ENCODE measurements at places on chromosomes 13 and 19.

DNA sequence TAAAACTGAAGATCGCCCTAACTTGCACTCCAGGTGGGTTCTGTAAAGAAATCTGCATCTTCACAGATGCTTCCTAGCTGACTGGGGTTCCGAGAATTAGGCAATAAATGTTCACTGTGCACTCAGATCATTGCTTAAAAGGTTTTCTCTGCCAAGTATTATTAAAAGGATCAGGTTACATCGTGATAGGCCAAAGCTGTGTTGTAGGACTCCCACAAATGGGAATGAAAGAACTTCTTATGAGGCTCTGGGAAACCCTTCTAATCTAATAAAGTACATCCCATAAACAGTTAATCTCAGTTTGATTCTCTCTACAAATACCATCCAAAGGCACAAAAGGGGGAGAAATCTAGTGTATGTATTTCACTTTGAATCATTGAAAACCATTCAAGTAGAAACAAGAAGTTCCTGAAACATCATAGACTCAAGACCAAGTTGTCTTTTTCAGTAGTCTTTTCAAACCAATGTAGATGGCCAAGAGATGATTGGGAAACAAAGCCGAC is 7.1 kb upstream of the POU4F1 start:
- no peak for DNase-seq

- DNase-seq = no peak
Observed at GRCh38 chr13:79056706-79057105, 349.3 kb downstream of the RBM26 start.

GRCh38 chr19:55809381-55810058 is 22.3 kb downstream of the NLRP11 start:
- DNase-seq = peak; percentile 38

DNA sequence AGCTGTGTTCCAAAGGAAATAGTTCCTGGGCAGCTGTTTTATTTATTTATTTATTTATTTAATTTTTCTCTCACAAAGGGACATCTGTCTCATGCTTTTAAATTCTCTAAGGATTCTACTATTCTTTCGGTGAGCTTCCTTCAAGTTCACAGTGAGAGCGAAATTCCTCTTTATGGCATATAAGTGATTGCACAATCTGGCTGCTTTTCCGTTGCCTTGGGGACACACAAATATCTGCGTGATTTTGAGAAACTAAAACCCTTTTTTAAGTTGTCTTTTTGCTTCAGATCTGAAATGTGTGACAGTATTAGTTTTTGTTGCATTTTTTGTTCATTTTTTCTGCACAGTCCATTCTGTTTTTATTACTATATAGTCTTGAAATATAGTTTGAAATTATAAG is 19.2 kb downstream of the ZNF486 start:
- no peak for DNase-seq

DNA sequence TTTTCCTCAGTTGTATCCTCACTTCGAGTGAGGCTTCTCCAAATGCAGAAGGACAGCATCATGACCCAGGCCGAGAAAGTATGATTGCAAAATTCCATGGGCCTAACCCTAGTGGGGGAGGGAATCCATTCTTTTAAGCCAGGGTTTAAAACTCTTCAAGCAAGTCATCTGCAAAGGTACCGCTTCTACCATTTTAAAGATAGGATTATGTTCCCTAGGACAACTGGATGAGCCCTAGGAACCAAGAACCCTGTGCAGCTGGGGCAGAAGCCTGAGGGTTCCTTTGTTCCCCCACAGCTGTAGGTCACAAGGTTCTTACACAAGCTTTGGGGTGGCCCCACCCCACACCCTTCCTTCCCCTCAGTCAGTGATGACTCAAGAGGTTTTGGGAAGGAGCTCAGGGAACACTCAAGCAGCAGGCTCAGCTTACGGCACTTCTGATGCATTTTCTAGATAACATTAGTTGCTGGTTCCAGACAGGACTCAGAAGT is 13.5 kb downstream of the ARL11 start:
- DNase-seq = peak; percentile 94

GRCh38 chr19:16531380-16531669 is 10.9 kb downstream of the CHERP start:
- no peak for DNase-seq

DNA sequence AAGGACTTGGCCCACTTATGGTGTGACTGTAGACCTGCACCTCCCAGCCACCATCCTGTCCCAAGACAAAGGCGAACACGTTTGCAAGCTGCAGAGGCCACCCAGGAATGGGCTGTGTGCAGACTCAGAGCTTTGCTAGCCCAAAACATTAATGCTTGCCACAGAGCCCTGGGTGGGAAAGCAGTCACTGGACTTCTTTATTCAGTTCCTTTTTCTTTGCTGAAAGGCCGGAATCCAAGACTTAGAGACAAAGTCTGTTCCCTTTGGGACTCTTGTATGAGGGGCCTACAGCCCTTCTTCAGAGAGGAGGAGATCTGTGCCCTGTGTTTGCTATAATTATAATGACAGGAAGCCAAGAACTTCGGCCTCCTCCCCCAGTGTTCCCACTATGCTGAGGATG is 167.8 kb downstream of the DLEU7 start:
- DNase-seq = no peak

DNA sequence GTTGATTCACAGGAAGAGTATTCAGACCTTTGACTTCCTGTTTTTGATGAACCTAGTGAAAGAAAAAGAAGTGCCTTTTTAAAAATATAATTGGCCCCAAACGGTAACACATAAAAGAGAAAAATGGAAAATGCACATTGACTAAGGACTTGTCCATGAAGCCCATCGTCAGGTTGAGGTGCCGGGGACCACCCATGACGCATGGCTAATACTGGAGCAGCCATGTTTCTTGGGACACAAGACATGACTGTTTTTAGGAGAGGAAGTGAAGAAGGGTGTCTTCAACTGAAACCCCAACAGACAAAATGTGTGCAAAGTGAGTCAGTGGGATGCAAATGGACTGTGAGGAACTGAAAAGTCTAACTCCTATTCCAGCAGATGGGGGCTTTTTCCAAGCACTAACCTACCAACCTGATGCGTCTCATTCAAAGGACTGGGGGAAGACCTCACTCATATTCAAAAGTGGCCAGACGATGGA is 459.4 kb downstream of the FOXO1 start:
- peak; percentile 14 for DNase-seq

GRCh38 chr13:112759053-112759452 is 69.2 kb downstream of the ATP11A start:
- DNase-seq = no peak

DNA sequence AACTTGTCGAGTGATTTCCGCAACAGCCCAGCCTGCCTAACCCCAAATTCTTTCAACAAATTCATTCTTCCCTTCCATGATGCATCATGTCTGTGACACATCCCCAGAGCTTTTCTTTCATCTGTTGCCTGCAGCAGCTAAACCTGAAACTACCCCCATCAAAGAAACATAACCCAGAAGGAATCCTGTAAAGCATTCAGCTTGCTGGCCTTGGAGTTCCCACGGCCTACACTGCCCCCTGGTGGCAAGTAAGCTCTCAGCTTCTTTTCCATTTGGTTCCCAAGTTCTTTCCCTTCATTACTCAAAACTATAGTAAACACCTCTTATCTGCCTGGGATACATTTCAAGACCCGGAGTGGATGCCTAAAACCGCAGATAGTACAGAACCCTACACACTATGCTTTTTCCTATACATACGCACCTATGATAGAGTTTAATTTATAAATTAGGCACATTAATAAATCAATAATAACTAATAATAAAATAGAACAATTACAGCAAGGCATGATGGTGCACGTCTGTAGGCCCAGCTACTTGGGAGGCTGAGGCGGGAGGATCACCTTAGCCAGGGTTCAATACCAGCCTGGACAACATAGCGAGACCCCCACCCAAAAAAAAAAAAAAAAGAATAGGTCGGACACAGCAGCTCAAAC is 7.4 kb downstream of the ETHE1 start:
- peak; percentile 76 for DNase-seq

DNA sequence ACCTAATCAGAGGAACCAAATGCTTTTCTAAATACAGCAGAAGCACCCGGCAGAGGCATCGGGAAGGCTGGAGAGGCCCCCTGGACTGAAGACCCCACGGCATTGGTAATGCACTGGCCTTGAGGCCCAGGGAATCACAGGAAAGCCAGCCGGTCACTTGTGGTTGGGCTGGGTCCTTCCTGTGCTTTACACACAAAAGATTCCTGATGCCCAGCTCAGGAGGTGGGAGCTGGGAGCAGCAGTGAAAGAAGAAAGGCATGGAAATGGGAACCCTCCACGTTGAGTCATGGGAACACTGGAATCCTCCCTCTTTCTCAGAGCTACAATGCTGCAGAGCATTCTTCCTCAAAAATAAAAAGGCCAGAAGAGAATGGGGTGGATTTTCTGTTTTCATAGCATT is 126.4 kb downstream of the TNFRSF19 start:
- DNase-seq = no peak

GRCh38 chr19:39679056-39679790 is 23.5 kb downstream of the LGALS16 start:
- DNase-seq = no peak

DNA sequence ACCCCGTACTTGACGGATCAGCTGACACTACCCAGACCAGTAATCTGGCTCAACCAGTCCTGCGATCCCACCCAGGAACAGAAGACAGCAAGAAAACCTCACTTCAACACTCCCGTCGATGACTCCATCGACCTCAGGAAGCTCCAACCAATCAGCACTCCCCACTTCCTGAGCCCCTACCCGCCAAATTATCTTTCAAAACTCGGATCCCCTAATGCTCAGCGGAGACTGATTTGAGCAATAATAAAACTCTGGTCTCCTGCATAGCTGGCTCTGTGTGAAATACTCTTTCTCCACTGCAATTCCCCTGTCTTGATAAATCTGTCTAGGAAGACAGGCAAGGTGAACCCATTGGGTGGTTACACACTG is 1.2 kb downstream of the LSM4 start:
- DNase-seq = peak; percentile 47

- no peak for DNase-seq
Observed at GRCh38 chr19:31578326-31578725, 229.1 kb upstream of the TSHZ3 start.

DNA sequence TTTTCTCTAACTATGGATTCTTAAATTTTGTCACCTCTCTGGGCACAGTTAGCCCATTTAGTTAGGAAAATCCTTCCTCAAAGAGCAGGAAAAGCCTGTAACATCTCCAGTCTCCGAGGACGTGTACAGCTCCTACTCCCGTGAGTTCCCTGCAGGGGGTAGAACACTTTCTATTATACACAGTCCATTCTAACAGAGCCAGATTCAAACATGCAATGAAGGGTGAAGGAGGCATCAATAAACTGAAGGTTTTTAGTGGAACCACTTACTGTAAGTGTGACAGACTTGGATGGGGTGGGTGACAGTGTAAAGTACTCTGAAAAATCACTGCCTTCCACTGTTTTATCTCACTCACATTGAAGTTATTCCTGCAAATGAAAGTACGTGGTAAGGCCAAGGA is 204.7 kb upstream of the DACH1 start:
- no peak for DNase-seq

DNA sequence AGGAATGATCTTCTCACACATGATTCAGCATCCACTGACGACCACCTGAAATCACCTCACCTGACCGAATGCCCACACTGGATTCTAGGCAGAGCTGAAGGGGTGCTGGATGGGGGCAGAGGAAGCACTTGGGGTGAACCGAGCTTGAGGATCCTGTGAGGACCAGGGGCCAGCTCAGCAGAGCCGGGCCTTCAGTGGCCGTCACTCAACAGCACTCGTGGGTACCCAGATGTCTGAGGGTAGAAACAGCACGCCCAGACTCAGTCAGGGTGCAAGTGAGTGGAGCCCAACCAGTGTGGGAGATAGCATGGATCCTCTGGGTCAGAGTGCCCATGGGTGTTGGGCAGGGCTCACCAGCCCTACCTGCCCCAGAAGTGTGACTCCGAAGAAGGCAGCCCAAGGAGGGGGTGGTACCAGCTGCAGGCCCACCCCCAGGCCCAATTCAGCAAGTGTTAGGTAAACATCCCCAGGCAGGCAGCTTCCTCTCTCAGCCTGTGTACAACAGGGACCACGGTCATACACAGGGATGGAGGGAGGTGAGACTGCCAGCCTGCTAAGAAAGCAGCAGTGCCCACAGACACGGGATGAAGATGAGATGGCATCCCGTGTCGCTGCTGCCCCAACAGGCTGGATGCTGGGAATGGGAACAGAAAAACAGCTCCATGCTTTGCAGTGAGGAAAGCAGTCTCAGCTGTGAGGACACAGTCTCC is 16.6 kb downstream of the GJA3 start:
- DNase-seq = no peak

DNA sequence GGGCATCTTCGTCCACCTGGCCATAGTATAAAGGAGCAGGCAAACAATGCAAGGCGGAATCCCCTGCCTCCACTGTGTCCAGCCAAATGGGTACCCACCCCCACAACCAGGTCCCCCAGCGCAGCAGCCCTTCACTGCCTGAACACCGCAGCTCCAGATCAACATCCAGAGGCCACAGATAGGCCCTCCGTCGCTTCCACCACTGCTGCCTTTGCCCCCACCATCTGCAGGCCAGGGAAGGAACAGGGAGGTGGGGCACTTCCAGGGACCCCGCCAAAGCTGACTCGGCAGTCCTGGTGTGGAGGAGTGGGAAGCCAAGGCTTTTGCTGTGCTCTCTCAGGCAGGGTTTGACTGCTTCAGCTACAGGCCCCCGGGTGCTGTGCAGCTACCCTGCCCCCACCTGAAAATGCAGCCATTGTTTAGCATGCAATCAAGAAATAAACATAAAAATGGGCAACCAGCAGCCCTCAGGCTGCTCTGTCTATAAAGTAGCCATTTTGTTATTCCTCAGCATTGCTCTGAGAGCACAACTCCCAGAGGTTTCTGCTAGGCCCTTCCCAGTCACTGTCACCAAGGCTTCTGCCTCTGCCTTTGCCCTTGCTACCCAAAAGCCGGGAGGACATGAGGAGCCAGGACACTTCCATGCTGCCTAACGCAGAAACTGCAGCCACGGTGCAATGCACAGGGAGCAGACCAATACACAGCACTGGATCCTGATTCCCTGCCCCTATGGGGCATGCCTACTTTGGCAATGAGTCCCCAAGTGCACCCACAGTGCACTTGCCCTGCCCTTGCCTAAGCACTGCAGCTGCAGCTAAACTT is 733.2 kb upstream of the KLHL1 start:
- no peak for DNase-seq

DNA sequence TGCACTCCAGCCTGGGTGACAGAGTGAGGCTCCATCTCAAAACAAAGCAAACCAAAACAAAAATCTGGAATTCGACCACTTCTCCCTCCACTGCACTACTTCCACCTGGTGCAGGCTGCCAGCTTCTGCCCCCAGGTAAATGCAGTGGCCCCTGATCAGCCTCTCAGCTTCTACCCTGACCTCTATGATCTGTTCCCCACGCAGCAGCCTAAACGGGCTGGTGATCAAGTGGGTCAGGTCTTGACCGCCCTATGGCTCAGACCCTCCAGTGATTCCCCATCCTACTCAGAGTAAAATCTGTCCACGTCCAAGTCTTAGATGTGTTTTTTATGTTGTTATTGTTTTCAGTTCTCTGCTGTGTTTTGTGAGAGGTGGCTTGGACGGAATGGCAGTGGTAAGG is 163.9 kb downstream of the KCTD15 start:
- DNase-seq = no peak

DNA sequence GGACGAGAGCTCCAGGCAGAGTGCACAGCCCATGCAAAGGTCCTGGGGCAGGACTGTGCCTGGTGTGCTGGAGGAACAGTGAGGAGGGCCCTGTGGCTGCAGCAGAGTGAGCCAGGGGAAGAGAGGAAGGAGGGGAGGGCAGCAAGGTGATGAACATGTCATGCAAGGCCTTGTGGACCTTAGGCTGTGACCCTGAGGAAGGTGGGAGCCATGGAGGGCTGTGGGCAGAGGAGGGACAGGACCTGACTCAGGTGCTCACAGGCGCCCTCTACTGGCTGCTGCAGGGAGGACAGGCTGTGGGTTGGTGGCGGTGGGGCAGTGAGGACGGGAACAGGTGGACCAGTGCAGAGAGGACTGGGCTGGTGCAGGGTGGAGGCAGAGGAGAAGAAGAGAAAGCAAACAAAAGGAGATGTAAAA is 170.3 kb downstream of the PTPRS start:
- DNase-seq = no peak
